Stimulated activated CD8-positive, alpha-beta memory T cell treated with anti-CD3 and anti-CD28 coated beads, Interleukin-15, amount 100 ng/mL, for 24 hours (primary cell): ENCODE measurements at places on chromosomes 1 and 21.

GRCh38 chr1:244106837-244107493 is 55.9 kb downstream of the ZBTB18 start:
- no peak for DNase-seq

DNA sequence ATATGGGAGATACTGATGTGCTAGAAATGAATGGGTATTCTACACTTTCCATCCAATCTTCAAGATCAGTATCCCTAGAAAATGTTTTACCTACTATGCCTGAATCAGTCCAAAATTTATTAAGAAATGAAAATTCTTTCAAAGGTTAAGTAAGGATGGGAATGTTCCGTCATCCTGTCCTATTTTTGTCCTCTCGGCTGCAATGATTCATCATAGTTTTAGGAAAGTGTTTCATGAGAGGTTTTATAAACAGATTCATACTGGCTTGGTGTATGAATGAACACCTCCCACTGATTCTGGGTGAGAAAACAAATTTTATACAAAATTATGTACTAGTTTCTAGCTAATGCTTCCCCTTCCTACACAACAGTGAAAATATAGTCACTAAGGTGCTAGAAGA is 504.6 kb upstream of the NR5A2 start:
- no peak for DNase-seq

- no peak for DNase-seq
Observed at GRCh38 chr21:37899146-37899545, 17.1 kb downstream of the KCNJ6 start.

GRCh38 chr21:42305707-42306147 is 9.5 kb downstream of the TFF3 start:
- DNase-seq: no peak

GRCh38 chr1:22413799-22414198 is 37.9 kb upstream of the ZBTB40 start:
- no peak for DNase-seq

- no peak for DNase-seq
Observed at GRCh38 chr1:44547837-44548236, 126.4 kb downstream of the TMEM53 start.

GRCh38 chr1:63628607-63629006 is 35.4 kb downstream of the PGM1 start:
- no peak for DNase-seq

DNA sequence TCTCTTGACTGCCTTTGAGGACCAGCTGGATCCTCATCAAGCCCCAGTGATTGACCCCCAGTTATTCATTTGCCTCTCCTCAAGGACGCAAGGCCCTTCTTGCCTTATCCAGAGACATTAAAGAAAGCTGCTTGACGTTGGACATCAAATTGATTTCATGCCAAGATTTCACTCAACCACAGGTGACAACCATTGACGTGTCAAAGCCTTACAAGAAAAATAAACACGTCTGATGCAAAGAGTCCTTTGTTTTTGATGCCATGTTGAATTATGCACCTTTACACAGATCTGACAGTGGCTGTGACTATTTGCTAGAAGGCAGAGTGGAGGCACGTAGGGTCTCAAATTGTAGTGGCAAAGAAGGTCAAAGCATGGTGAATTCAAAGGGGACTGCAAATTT is 666.2 kb upstream of the CAMK1G start:
- DNase-seq: no peak
